ENCODE measurements at places on chromosomes 2 and 18. TPM values are rescaled to one million over a fixed set of nuclear protein-coding genes. Genes with fewer than 3 reads are reported as not detected.

DNA sequence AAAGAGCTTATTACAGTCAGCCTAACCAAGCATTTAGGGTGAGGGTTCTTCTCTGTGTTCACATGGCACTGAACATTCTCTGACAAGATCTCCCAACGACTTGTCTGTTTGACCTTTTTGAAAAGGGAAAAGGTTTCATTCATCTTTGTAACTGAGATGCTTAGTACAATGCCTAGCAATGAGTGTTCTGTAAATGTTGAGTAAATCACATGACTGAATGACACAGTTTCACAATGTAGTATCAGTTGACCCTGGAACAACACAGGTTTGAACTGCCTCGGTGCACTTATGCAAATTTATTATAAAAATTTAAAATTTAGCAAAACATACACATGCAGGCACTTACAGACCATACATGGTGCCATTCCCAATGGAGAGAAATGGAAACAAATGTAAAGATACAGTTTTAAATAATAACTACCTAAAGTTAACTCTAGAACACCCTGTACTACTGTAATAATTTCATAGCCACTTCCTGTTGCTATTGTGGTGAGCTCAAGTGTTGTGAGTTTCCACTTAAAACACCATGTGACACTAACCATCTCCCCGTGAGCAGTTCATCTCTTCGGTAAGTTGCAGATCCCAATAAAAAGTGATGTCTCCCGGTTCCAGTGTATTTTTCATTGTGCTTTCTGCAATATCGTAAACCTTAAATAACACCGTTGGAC, 34.1 kb upstream of the VWC2L start:
- no peak for DNase-seq

The GPAT2 gene
- 3.3 TPM for total RNA-seq

The CNGA3 gene
- total RNA-seq: 0.63 TPM

GRCh38 chr18:34991561-34991960, 49.7 kb upstream of the MAPRE2 start:
- no peak for DNase-seq

DNA sequence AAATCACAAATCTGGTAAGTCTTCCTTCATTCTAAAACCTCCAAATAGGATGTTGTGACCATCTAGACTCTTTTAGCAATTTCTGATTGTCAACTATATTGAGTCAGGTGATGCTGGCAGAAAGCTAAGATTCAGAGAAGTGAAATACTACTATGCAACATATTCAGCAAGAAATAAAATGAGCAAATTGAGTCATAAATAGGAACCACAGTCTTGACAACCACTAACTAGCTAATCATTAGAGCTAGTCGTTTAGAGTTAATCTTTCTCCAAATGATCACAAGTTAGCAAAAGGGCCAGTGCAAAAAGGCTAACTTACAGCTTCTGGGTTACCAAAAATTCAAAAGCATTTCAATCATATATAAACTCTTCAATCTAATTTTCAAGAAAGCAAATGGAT, 54.5 kb downstream of the ROCK1 start:
- no peak for DNase-seq

DNA sequence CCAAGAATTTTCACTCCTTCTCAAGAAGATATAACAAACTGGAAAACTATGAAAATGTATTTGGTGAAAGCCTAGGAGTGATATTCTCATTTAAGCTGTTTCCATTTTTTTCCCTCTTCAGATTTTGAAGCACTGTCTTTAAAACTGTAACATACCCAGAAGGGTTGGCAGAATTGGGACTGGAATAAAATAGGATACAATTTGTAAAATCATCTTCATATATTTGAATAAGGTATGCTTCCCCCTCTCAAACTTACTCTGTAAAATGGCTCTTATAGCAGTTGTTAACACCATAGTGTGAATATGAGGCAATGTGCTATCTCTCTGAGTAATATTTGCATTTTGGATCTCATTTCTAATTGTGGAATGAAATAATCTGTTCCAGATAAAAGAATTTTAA, 676.4 kb downstream of the ARHGAP15 start:
- no peak for DNase-seq

GRCh38 chr2:43484323-43484930, 111.4 kb downstream of the THADA start:
- peak; percentile 31 for DNase-seq
